Aorta (tissue), 5 donors: ENCODE measurements at places on chromosomes 7 and 10. TPM values are rescaled to one million over a fixed set of nuclear protein-coding genes. Genes with fewer than 3 reads are reported as not detected.

- H3K4me3 ChIP-seq, result no peak overlapping the region
- H3K4me1 ChIP-seq, result peaks cover 4% of the 10 kb centered on the region
- H3K27ac ChIP-seq, result no peak overlapping the region
- no peak for DNase-seq
- H3K27me3 ChIP-seq, result no peaks in the 10 kb centered on the region
Measured at GRCh38 chr10:78025685-78026364, 3.5 kb downstream of the POLR3A start.

DNA sequence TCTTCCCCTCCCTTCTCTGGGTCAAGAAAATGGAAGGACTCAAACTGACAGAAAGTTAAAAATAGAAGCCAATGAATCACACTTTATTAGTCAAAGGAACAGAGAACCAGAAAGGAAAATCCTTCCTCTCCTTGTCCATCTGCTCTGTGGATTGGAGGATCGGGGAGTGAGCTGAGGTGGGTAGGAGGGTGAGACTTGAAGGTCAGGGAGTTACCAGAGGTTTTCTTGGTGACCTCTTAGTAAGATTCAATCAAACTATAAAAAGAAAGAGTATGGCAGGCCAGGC, 12.2 kb downstream of the TLX1 start:
- no peak overlapping the region for H3K4me3 ChIP-seq
- no peak for DNase-seq
- H3K27me3 ChIP-seq, result no peaks in the 10 kb centered on the region
- no peak overlapping the region for H3K27ac ChIP-seq
- H3K36me3 ChIP-seq, result no peaks in the 10 kb centered on the region
- no peaks in the 10 kb centered on the region for H3K4me1 ChIP-seq

DNA sequence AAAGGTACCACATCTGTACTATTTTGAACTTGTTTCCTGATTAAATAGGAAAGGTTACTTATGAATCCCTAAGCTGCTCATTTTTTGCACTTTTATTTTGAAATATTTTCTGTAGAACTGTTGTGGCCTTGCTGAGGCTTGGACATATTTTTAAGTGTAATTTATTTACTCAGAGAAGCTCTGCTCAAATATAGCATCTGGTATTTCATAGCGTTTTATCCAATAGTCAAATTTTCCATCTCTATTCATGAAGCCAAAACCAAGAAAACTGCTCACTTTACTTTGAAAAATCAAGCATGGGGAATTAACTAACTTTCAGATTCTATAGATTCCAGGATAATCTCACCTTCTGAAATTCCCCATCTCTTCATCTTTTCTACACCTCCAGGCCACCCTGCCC, 6.6 kb upstream of the FAM3C start:
- DNase-seq, result no peak
- no peak overlapping the region for H3K4me3 ChIP-seq
- H3K4me1 ChIP-seq, result no peaks in the 10 kb centered on the region
- H3K27ac ChIP-seq, result no peak overlapping the region
- no peaks in the 10 kb centered on the region for H3K36me3 ChIP-seq

- H3K4me3 ChIP-seq, result no peak overlapping the region
- peaks cover 2% of the 10 kb centered on the region for H3K4me1 ChIP-seq
- peak; percentile 72 for DNase-seq
- no peaks in the 10 kb centered on the region for H3K36me3 ChIP-seq
Measured at GRCh38 chr7:141012044-141012685, 2.6 kb downstream of the MRPS33 start.

DNA sequence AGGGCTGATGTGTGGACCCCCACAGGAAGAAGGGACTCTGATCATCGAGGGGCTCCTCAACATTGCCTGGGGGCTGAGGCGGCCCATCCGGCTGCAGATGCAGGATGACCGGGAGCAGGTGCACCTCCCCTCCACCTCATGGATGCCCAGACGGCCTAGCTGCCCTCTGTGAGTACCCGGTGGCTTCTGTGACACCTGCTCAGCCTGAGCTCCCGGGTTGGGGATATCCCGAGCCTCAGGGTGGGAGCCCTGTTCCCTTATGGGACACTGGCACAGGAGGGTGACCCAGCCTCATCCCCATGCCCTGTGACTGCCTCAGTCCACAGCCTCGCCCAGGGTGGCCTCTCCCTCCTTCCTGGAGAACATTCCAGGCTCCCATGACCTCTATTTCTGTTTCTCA, 3.9 kb upstream of the DEPP1 start:
- peak overlapping the region; percentile 87 for H3K27ac ChIP-seq
- DNase-seq, result no peak
- H3K27me3 ChIP-seq, result no peaks in the 10 kb centered on the region
- H3K4me3 ChIP-seq, result no peak overlapping the region
- H3K36me3 ChIP-seq, result no peaks in the 10 kb centered on the region
- H3K4me1 ChIP-seq, result peaks cover 5% of the 10 kb centered on the region

GRCh38 chr7:49669692-49670260, 103.7 kb upstream of the VWC2 start:
- H3K4me3 ChIP-seq, result no peak overlapping the region
- no peaks in the 10 kb centered on the region for H3K27me3 ChIP-seq
- H3K27ac ChIP-seq, result no peak overlapping the region
- DNase-seq, result no peak

GRCh38 chr7:68674826-68675225, 923.4 kb upstream of the AUTS2 start:
- no peaks in the 10 kb centered on the region for H3K36me3 ChIP-seq
- H3K27ac ChIP-seq, result no peak overlapping the region
- no peak overlapping the region for H3K4me3 ChIP-seq
- no peak for DNase-seq
- H3K27me3 ChIP-seq, result no peaks in the 10 kb centered on the region

- H3K36me3 ChIP-seq, result no peaks in the 10 kb centered on the region
- no peaks in the 10 kb centered on the region for H3K4me1 ChIP-seq
- H3K4me3 ChIP-seq, result no peak overlapping the region
- H3K27ac ChIP-seq, result no peak overlapping the region
- no peaks in the 10 kb centered on the region for H3K27me3 ChIP-seq
Measured at GRCh38 chr7:146206270-146206669, 89.7 kb downstream of the CNTNAP2 start.

DNA sequence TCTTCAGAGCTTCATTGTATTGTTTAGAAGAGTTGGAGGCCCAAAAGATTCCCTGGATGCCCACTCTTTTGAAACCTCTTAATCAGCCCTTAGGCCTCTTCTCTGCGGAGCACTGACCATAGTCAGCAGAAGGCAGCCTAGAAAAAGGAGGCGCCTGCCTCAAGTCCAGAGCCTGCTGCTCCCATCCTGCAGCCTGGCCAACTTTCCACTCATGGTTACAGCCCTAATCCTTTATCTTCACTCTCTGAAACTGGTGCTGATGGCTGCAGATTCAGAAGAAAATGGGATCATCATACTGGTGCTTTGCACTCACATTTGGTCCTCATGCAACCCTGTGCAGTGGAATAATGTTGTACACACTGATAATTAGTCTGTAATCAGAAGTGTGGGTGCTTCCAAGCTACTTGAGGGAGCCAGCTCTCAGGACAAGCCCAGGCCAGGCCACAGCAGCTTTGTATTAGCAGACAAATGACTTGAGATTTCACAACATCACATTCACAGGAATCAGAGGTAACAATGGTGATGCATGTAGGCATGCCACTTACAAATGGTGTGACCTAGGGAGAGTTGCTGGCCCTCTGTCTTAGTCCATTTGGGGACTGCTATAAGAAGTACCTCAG, 272.9 kb downstream of the GALNT17 start:
- H3K27me3 ChIP-seq, result no peaks in the 10 kb centered on the region
- no peaks in the 10 kb centered on the region for H3K36me3 ChIP-seq
- H3K27ac ChIP-seq, result no peak overlapping the region
- H3K4me1 ChIP-seq, result peaks cover 2% of the 10 kb centered on the region
- H3K4me3 ChIP-seq, result no peak overlapping the region

GRCh38 chr7:14602851-14603250, 299.7 kb downstream of the DGKB start:
- H3K36me3 ChIP-seq, result no peaks in the 10 kb centered on the region
- no peaks in the 10 kb centered on the region for H3K27me3 ChIP-seq
- no peak for DNase-seq
- H3K27ac ChIP-seq, result no peak overlapping the region

DNA sequence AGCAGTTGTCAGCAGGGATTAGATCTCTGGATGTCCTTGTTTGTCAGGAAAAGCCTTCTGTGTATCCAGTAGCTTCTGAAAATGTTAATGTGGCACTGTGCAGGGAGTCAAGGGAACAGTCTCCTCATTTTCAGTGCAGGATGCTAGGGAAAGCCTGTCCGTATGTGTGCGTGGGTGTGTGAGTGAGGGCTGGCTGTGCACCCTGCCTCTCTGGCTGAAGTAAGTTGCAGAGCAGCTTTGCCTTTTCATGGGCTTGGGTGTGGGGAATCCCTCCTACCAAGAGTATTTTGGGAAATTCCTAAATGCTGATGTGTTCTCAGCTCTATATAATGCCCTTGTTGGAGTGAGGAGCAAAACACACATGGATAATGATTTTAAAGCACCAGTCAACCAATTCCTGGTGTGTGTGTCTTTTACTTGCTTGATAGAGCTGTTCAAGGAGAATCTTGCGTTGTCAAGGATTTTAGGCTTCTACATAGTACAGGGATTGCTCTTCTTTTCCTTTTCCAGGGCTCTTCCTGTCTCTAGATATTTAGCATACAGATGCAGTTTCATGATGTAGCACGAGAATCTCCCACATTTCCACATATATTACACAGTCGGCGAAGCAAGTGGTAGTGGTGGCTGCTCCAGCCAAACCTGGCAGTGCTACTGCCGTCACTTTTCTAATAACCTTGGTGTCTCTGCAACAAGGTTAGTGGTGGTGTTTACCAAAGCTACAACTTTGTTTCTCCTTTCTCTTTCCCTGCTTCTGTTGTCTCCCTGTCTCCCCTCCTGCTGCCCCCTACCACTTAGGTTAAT, 92.8 kb downstream of the MCU start:
- peak; percentile 75 for DNase-seq
- no peak overlapping the region for H3K4me3 ChIP-seq
- peaks cover 12% of the 10 kb centered on the region for H3K4me1 ChIP-seq

DNA sequence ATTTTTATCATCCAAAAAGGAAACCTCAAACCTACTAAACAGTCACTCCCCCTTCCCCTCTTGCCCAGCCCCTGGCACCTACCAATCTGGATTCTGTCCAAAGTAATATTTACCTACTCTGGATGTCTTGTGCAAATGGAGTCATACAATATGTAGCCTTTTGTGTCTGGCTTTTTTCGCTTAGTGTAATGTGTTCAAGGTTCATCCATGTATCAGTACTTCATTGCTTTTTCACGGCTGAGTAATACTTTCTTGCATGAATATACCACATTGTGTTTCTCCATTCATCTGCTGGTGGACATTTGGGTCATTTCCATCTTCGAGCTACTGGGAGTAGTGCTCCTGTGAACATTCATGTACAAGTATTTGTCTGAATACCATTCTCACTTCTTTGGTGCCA, 113.6 kb downstream of the EEPD1 start:
- H3K36me3 ChIP-seq, result no peaks in the 10 kb centered on the region
- H3K27ac ChIP-seq, result no peak overlapping the region
- no peak for DNase-seq
- H3K4me1 ChIP-seq, result peaks cover 9% of the 10 kb centered on the region
- no peaks in the 10 kb centered on the region for H3K27me3 ChIP-seq

Gene TTYH3
- total RNA-seq, result 79.9 TPM

Gene BLNK
- 20.2 TPM for total RNA-seq

Gene ALOX5
- total RNA-seq, result 62.5 TPM

Gene SFTPD
- 0.30 TPM for total RNA-seq

Gene ASB4
- total RNA-seq, result not detected

Gene CYP26C1
- 0.23 TPM for total RNA-seq

Gene CYP2C19
- not detected for total RNA-seq
